ENCODE measurements at places on chromosomes 2 and 18. TPM values are rescaled to one million over a fixed set of nuclear protein-coding genes. Genes with fewer than 3 reads are reported as not detected.

SLC20A1 gene
- 209 TPM for total RNA-seq

ATP6V1B1 gene
- 0.41 TPM for total RNA-seq

SLC25A52 gene
- not detected for total RNA-seq

ANO7 gene
- total RNA-seq, result 0.19 TPM

AMER3 gene
- total RNA-seq, result not detected

EML6 gene
- 2.7 TPM for total RNA-seq

SERPINB11 gene
- not detected for total RNA-seq

STK17B gene
- 8.1 TPM for total RNA-seq

PLGLB2 gene
- 0.30 TPM for total RNA-seq

CPLX4 gene
- not detected for total RNA-seq

DUSP19 gene
- 1.5 TPM for total RNA-seq

PRKAG3 gene
- not detected for total RNA-seq

LYG2 gene
- total RNA-seq, result 0.72 TPM

HOXD9 gene
- total RNA-seq, result 5.4 TPM

DNAJC27 gene
- total RNA-seq, result 1.9 TPM

TSGA10 gene
- total RNA-seq, result 1.8 TPM

KIF3C gene
- 21.8 TPM for total RNA-seq

CD8B2 gene
- total RNA-seq, result not detected

SRD5A2 gene
- total RNA-seq, result not detected

SPATA3 gene
- not detected for total RNA-seq

REG1A gene
- not detected for total RNA-seq

C2orf81 gene
- total RNA-seq, result 8.5 TPM

ANKRD36C gene
- total RNA-seq, result 22.7 TPM

DPP10 gene
- not detected for total RNA-seq

DSG3 gene
- not detected for total RNA-seq

NEB gene
- total RNA-seq, result 1.1 TPM

LIMS4 gene
- total RNA-seq, result 0.19 TPM

NTSR2 gene
- total RNA-seq, result not detected

NGEF gene
- 4.6 TPM for total RNA-seq

DHRS9 gene
- total RNA-seq, result not detected

THAP4 gene
- total RNA-seq, result 60.0 TPM

STEAP3 gene
- total RNA-seq, result 3.2 TPM

AP1S3 gene
- total RNA-seq, result 1.9 TPM

CRYGD gene
- total RNA-seq, result not detected

ANKRD44 gene
- 18.2 TPM for total RNA-seq

SCG2 gene
- 10.3 TPM for total RNA-seq

KCNK3 gene
- total RNA-seq, result 0.60 TPM

DUSP11 gene
- total RNA-seq, result 21.5 TPM

VIT gene
- 0.50 TPM for total RNA-seq

BCL11A gene
- total RNA-seq, result 0.79 TPM

RNPEPL1 gene
- total RNA-seq, result 19.0 TPM

MYO3B gene
- total RNA-seq, result not detected

UCN gene
- 6.6 TPM for total RNA-seq

All from A375 (cell line).